ENCODE measurements at places on chromosomes 4 and X. TPM values are rescaled to one million over a fixed set of nuclear protein-coding genes. Genes with fewer than 3 reads are reported as not detected.
A peak's percentile ranks its signal among the peaks of the same experiment; 100 is the strongest.

GRCh38 chr4:31084806-31085416 is 364.7 kb downstream of the PCDH7 start:
- no peak overlapping the region for H3K4me3 ChIP-seq
- H3K27ac ChIP-seq = no peak overlapping the region
- H3K27me3 ChIP-seq = no peaks in the 10 kb centered on the region

DNA sequence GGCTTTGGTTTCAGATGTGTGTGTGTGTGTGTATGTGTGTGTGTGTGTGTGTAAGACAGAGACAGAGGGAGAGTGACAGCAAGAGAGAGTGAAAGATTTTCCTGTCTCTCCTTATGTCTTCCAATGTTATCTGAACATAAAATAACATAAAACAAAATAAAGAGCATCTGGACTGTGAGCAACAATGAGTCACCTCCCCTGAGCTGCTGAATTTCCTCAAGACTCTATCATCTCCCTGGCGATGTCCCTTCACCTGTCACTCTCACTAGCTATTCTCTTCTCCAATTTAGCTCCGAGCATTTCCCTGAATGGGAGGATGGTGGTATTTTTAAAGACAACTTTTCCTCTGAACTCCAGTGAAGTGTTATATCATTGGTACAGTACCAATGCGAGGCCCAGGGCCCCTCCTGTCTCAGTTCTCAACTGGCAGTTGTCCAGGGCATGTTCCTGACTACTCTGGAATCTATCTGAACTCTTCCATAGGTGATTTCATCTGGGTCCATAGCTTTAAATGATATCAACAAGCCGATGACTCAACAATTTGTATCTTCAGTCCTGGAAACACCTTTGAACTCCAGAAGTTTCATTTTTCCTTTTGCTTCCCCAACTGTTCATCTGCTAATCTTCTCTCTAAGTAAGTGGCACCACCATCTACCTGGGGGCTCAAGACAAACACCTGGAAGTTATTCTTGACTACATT is 195.0 kb upstream of the CLNK start:
- no peak overlapping the region for H3K27ac ChIP-seq
- H3K4me3 ChIP-seq = no peak overlapping the region
- no peaks in the 10 kb centered on the region for H3K4me1 ChIP-seq
- peak; percentile 32 for DNase-seq

DNA sequence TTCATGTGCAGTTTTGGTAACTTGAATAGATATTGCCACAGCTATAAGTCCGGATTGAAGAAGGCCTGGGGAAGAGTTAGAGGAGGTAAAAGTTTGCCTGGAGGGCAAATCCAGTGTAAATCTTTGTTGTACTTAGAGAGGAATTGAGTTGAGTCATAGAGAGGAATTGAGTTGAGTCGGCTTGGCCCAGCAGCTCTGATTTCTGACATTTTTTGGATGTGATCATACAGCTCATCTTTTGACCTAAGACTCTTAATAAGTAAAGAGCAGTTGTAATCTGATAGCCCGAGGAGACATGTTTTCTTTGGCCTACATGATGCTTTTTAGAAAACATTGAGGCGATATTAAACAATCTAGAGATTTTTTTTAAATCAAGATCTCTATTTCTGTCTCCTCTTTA is 3.9 kb downstream of the KIT start:
- peak; percentile 79 for DNase-seq
- no peaks in the 10 kb centered on the region for H3K36me3 ChIP-seq
- no peak overlapping the region for H3K4me3 ChIP-seq
- H3K4me1 ChIP-seq = peaks cover 11% of the 10 kb centered on the region
- H3K27me3 ChIP-seq = peaks cover 61% of the 10 kb centered on the region

DNA sequence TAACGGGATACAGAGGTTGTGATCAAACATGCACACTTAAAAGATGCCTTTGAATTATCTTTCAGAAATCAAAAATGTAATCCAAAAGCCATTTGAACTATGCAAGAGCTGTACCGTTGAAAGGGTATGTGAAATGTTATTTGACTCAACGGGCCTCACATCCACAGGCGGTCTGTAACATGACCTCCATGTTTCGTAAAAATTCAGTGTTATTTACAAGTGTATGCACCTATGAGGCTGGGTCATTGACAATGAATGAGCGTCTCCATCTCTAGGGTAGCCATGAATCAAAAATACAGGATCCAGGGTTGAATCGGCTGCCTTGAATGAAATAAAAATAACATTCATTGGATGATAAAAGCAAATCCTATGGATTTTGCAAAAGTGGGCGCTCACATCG is 100.1 kb downstream of the CRLF2 start:
- DNase-seq = no peak
- no peak overlapping the region for H3K27ac ChIP-seq
- no peak overlapping the region for H3K4me3 ChIP-seq
- no peaks in the 10 kb centered on the region for H3K36me3 ChIP-seq

GRCh38 chr4:48248559-48248953 is 21.1 kb downstream of the TEC start:
- H3K4me1 ChIP-seq = peaks cover 23% of the 10 kb centered on the region
- DNase-seq = no peak
- H3K27me3 ChIP-seq = no peaks in the 10 kb centered on the region
- H3K27ac ChIP-seq = no peak overlapping the region
- H3K36me3 ChIP-seq = no peaks in the 10 kb centered on the region

DNA sequence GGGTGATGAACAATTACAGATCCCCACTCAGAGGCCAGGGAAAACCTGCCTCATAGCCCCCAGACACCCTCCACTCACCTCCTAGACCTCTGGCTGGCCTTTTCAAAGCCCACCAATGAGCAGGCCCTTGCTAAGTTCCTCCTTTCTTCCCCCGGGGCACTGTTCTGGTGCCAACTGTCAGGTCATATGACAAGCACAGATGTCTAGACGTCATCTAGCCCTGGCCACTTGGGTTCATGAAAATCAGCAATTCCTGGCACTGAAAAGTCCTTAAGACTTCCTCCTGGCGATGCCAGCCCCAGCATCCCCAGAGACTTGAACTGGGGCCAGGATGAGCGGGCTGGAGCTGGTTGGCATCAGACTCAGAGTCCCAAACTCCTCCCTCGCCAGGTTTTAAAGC is 115.6 kb upstream of the NALF2 start:
- H3K4me3 ChIP-seq = no peak overlapping the region
- DNase-seq = no peak
- H3K27ac ChIP-seq = no peak overlapping the region
- H3K36me3 ChIP-seq = no peaks in the 10 kb centered on the region

GRCh38 chr4:8205241-8205707 is 6.2 kb downstream of the SH3TC1 start:
- H3K4me1 ChIP-seq = peaks cover 1% of the 10 kb centered on the region
- no peaks in the 10 kb centered on the region for H3K27me3 ChIP-seq
- no peak for DNase-seq
- no peaks in the 10 kb centered on the region for H3K36me3 ChIP-seq

DNA sequence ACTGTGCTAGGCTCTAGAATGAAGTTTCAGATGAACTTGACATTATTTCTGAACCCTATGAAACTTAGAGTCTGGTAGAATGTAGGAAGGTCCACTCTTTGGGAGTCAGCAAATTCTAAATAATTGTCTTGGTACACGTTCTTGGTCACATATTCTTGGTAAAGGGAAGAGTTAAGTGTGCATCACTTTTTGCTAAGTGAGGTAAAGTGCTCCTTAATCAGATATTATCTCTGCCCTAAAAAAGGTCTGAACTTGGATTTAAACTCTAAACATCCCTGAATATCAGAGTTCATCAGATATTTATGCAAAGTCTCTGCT is 7.2 kb downstream of the OCIAD2 start:
- DNase-seq = no peak
- H3K4me3 ChIP-seq = no peak overlapping the region

DNA sequence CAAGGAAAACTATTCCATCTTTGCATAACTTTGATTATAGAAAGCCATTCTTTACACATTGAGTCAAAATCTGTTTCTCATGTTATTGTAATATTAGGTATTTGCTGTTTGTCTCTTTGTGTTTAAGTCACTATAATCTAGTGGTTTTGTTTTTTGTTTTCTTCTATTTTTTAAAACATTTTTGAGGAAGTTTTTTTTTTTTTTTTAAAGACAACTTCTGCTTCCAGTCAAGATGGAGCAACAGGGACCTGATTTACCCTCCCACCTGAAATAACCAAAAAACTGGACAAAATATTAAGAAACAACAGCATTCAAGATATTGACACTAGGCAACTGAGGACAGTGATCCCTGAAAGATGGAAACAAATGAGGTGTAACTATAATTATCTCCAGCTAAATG is 18.4 kb upstream of the NSUN7 start:
- no peak overlapping the region for H3K27ac ChIP-seq
- no peaks in the 10 kb centered on the region for H3K36me3 ChIP-seq
- H3K4me1 ChIP-seq = no peaks in the 10 kb centered on the region
- no peak overlapping the region for H3K4me3 ChIP-seq
- no peak for DNase-seq
- no peaks in the 10 kb centered on the region for H3K27me3 ChIP-seq

Gene SLC26A1
- total RNA-seq = 0.52 TPM

- H3K27ac ChIP-seq = no peak overlapping the region
- H3K4me3 ChIP-seq = no peak overlapping the region
- H3K36me3 ChIP-seq = peaks cover 9% of the 10 kb centered on the region
- H3K4me1 ChIP-seq = peaks cover 24% of the 10 kb centered on the region
- no peak for DNase-seq
These were observed 13.5 kb downstream of the HERC3 start for GRCh38 chr4:88605736-88606135.

- no peak for DNase-seq
- H3K4me1 ChIP-seq = no peaks in the 10 kb centered on the region
- H3K27me3 ChIP-seq = no peaks in the 10 kb centered on the region
- H3K27ac ChIP-seq = no peak overlapping the region
- H3K36me3 ChIP-seq = no peaks in the 10 kb centered on the region
These were observed 703.5 kb downstream of the RPA4 start for GRCh38 chrX:97587171-97587570.

- no peaks in the 10 kb centered on the region for H3K27me3 ChIP-seq
- H3K4me3 ChIP-seq = no peak overlapping the region
- no peak overlapping the region for H3K27ac ChIP-seq
- H3K4me1 ChIP-seq = peaks cover 43% of the 10 kb centered on the region
These were observed 41.0 kb upstream of the SH3RF1 start for GRCh38 chr4:169311643-169312365.

DNA sequence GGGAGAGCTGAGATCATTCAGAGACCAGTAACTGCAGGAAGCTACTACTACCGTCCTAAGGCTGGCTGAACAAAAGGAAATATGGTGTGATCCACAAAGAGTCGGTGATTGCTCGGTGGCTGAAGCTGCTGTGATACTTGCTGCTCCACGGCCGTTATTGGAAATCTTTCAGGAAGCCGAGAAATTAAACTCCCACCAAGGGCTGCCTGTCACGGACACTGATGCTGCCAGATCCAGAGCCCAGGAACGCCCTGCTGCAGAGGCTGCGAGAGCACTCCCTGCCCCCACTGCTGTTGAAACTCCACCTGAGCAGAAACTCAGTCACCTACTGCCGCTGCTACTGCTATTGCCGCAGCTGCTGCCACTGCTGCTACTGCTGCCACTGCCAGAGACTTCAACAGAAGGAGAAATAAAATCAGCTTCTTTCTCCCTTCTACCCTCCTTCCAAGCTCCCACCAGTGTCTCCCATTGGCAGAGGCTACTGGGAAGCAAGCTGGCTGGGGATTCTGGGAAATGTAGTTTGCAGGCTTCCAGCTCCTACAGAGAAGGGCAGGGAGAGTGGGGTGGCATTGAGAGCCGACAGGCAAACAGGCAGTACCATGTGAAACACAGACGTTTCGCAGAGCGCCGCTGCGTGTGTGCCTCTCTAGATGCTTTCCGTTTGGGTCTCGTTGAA is 126.0 kb upstream of the ENPP6 start:
- H3K4me3 ChIP-seq = peak overlapping the region; percentile 76
- DNase-seq = peak; percentile 73
- H3K4me1 ChIP-seq = peaks cover 17% of the 10 kb centered on the region
- H3K27ac ChIP-seq = no peak overlapping the region
- no peaks in the 10 kb centered on the region for H3K36me3 ChIP-seq

DNA sequence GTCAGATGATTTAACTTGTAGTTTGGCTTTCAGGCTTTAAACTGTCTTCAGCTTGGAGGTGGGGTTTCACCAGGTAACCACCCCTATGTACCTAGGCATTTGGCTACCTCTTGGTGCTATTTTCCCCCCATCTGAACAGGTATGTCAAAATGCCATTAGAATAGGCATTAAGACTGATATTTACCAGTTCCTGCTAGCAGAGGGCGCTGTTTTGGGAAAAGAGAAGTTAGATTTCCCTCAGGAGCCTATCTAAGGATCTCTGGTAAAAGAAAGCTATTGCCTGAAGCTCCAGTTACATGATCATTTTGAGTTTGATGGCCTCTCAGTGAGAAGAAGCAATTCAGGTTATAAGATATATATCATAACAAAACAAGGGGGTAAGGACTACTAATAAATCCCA is 879.1 kb downstream of the SH3BGRL start:
- H3K4me1 ChIP-seq = no peaks in the 10 kb centered on the region
- no peaks in the 10 kb centered on the region for H3K27me3 ChIP-seq
- H3K4me3 ChIP-seq = no peak overlapping the region
- no peak overlapping the region for H3K27ac ChIP-seq
- H3K36me3 ChIP-seq = no peaks in the 10 kb centered on the region

DNA sequence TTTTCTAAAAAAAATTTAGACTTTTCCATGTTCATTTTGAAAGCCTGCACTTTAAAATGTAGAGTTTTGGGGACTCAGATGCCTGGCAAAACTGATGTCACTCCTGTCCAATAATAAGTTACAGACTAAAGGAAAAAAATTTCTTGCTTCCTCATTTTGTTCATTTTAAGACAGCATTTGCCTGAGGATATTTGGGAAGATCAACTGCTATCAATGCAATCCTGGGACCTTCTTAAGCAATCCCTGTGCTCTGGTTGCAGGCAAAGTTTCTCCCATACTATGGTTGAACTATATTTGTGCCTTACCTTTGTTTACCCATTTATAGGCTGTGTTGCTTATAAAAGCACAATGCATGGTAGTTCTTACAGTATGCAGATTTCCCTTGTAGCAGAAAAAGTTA is 280.4 kb downstream of the CFAP47 start:
- H3K27me3 ChIP-seq = no peaks in the 10 kb centered on the region
- no peaks in the 10 kb centered on the region for H3K4me1 ChIP-seq
- H3K4me3 ChIP-seq = no peak overlapping the region
- DNase-seq = no peak
- H3K36me3 ChIP-seq = no peaks in the 10 kb centered on the region
- H3K27ac ChIP-seq = no peak overlapping the region

Gene GPRASP3
- total RNA-seq = 1.6 TPM

Gene PABPC5
- 0.40 TPM for total RNA-seq

Gene CXCL5
- total RNA-seq = 0.55 TPM

Gene PROM1
- not detected for total RNA-seq

Gene LONRF3
- 15.6 TPM for total RNA-seq

DNA sequence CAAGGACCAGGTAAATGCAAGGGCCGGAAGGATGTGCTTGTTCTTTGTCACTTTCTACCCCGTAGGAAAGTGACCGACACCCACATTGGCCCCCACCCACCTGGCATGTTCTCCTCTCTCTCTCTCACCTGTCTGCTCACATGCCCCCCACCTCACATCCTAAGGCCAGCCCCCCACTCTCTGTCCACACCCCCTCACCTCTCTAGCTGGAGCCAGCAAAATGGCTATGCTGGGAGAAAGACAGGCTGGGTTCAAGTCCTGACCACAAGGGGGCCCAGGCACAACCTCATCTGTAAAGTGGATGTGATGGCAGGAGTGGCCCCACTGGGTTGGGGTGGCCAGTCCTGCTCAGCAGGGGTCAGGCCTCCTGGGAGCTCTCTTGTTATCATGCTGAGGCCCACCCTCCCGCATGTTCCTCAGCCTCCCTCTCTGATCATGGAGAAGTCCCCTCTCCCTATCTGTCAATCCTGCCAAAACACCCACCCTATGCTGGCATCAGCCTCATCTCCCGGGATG is 1.7 kb upstream of the PPP2R2C start:
- H3K4me3 ChIP-seq = no peak overlapping the region
- no peaks in the 10 kb centered on the region for H3K27me3 ChIP-seq
- no peak overlapping the region for H3K27ac ChIP-seq
- no peak for DNase-seq
- H3K4me1 ChIP-seq = peaks cover 18% of the 10 kb centered on the region
